Activated CD4-positive, alpha-beta T cell treated with anti-CD3 and anti-CD28 coated beads, Interleukin-2, amount 10 ng/mL, durations not matched to agents 7 days and 5 days (primary cell): ENCODE measurements at places on chromosomes 2 and 18.

GRCh38 chr2:239831861-239832489 lies 193.2 kb downstream of the NDUFA10 start:
- DNase-seq, result no peak

GRCh38 chr18:75341897-75342296 lies 85.6 kb downstream of the SMIM21 start:
- DNase-seq, result no peak

DNA sequence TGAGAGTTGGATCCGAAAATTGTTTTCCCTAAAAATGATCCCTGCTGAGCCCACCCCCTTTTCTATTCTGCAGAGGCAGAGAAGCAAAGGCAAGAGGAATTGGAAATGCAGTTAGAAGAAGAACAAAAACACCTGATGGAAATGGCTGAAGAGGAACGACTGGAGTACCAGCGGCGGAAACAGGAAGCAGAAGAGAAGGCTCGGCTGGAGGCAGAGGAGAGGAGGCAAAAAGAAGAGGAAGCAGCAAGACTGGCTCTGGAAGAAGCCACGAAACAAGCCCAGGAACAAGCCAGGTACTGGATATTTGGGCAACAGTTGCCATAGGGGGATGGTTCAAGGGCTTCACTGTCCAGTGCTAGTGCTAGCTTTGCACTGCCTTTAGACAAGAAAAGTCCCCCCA lies 41.7 kb downstream of the SUMO1 start:
- DNase-seq, result no peak

DNA sequence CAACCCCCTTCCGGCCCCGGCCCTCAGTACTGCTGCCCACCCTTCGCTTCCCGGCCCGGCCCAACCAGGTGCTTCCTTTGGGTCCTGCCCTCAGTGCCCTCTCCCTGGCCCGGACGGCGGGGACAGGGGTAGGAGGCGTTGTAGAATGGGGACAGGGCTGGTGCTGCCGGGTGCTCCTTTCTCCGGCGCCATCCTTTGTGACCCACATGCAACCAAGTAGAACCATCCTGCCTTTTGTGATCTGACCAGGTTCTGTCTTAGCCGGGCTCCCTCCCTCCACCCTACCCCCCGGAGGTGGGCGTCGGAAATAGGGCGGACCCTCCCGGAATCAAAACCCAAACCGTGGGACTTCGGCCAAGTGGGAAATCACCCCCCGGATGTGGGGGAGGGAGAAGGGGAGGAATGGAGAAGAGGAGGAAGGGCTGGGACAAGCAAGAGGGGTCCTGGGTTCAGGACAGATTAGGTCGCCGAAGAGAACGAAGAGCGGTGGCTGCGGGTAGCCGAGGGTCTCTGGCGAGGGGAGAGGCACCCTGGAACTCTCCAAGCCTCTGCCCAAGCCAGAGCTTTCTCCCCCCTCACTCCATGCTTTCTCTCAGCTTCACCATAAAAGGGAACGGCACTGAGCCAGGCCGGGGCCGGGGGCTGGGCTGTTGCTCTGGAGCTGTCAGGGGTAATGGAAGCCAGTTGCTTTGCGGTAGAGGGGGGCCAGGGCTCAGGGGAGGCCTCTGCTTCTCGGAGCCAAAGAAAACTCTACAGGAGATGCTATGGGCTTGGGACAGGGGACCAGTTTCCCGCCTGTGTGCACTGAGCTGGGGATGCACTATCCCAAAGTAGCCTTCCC lies 756 bp upstream of the OST4 start:
- no peak for DNase-seq

DNA sequence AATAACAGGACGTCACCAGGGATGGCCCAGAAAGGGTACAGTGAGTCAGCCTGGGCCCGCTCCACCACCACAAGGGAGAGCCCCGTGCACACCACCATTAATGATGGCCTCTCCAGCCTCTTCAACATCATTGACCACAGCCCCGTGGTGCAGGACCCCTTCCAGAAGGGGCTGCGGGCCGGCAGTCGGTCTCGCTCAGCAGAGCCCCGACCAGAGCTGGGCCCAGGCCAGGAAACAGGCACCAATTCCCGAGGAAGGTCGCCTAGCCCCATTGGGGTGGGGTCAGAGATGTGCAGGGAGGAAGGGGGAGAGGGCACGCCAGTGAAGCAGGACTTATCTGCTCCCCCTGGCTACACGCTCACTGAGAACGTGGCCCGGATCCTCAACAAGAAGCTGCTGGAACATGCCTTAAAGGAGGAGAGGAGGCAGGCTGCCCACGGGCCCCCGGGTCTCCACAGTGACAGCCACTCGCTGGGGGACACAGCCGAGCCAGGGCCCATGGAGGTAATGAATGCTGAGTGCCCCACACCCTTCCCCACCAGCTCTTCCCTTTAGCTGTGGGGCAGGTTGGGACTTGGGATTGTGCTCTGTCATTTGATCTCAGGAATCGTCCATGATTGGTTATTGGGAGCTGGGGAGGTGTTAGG lies 120.5 kb downstream of the MTCL1 start:
- DNase-seq, result no peak

GRCh38 chr2:58497168-58497567 lies 256.0 kb upstream of the FANCL start:
- DNase-seq, result no peak

GRCh38 chr2:176068419-176068832 lies 15.3 kb downstream of the EVX2 start:
- DNase-seq, result no peak

DNA sequence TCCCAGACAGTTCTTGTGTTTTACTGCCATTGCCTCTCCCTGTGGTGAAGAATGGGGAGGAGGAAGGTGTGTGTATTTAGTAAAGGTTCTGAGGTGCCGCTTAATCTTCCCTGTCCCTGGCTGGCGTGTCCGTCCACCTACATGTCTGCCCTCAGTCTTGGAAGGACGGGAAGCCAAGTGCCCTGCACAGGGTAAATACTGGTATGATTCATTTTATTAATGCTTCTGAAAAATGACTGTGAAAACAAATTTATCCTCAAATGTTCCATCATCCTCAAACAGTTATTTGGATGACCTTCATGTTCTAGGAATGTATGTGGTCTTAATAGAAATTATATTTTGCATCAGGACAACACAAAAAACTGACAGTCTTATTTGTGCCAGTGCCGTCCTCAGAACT lies 6.6 kb downstream of the EPAS1 start:
- no peak for DNase-seq

GRCh38 chr18:12599966-12600365 lies 57.9 kb downstream of the SPIRE1 start:
- no peak for DNase-seq

DNA sequence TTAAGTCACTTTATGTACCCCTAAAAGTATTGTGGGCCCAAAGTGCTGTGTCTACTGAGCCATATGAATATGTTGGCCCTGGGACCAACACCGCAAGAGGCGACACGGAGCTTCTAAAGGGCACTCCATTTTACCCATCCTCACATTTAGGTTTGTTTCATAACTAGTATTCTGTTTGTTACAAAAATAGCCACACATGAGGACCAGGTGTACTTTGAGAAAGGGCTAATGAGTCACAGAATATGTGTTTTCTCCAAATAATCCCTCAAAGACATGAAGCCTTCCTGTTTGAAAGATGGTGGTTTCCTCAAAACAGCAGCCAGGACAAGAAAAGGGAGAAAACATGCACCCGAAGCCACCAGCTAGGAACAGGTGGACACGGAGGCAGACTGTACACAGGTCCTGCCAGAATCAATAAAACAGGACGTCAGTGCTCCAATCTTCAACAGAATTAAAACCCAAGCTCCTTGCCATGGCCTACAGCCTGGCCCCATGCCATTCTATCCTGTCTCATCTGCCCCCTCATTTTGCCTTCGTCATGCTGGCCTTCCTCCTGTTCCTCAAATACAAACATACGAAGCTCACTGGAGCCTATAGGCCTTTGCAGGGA lies 21.8 kb upstream of the GRB14 start:
- no peak for DNase-seq

DNA sequence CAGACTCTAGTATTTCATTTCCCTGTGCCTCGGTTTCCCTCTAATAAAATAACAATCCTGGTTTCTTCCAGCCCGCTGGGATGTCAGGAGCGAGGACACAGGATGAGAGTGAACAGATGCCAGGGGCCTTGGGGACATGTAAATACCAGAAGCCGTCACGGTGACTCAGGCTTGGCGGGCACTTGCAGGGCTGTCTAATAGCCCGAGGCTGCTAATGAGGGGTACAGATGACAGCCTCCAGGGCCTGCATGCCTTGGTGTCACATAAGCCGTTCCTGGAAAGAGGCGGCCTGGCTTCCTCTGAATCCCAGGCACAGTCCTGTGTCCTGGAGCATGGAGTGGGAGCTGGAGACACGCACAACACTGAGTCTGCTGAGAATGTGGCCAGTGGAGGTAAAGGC lies 28.2 kb downstream of the HS1BP3 start:
- no peak for DNase-seq

GRCh38 chr18:25795213-25795612 lies 295.2 kb downstream of the SS18 start:
- no peak for DNase-seq

DNA sequence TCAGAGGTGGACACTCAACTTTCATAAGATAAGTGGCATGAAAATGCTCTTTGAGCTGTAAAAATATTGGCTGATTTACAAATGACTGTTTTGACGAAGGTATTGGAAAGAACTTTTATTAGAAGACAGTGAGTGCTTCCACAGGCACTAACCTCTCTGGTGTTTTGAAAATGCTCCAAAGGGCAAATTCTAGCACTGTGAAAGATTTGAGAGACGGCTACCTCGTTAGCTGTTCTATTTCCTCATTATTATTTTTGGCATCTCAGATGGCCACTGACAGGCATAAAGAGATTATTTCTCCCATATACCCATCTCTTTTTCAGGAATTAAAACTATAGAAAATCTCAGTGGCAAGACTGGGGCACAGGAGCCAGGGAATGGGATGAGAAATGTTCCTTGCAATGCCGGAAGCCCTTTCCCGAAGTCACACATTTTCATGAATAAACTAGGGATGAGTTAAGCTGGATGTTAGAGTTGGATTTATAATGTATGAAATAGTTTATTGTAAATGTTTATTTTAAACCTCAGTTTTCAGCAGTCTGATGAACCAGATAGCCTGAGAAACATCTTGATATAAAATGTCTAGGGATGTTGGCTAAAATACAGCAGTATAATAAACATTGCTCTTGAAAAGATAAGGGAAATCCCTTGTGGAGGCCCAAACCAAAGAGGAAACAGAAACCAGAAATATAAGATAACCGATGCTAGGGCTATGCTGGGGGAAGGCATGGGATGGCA lies 175.7 kb downstream of the ASB1 start:
- DNase-seq, result no peak

GRCh38 chr2:61443342-61444041 lies 27.4 kb downstream of the USP34 start:
- DNase-seq, result no peak

DNA sequence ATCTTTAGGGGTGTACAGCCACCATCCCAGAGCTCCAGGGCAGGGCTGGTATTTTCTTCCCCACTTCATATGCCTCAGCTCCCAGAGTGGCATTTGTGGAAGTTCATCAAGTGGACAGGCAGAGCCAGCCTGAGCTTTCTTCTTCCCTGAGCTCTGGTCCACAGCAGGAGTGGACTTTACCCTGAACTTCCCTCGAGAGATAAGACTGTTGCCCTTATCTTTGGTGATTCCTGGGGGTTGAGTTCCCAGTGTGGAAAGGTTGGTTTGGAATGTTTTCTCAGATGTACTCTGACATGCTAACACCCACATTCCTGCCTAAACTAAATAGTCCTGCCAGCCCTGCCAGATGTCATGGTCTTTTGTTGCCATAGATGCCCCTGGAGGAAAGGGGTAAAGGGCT lies 62.0 kb upstream of the LGALSL start:
- DNase-seq, result no peak

DNA sequence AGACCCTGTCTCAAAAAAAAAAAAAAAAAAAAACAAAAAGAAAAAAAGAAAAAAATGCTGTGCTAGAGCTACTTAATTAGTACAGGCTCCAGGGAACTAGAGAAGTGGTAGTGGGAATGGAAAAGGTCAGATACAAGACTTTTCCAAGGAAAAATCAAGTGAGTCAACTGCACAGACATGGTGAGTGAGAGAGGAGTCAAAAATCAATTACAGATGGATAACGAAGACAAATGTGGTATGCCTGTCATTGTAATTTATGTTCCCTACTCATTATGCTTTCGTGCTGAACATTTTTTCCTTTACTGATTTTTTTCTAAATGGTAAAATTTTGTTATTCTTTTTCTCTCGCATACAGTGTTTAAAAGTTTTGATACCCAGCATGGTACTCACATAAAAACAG lies 111.5 kb downstream of the MDH1 start:
- DNase-seq, result no peak

DNA sequence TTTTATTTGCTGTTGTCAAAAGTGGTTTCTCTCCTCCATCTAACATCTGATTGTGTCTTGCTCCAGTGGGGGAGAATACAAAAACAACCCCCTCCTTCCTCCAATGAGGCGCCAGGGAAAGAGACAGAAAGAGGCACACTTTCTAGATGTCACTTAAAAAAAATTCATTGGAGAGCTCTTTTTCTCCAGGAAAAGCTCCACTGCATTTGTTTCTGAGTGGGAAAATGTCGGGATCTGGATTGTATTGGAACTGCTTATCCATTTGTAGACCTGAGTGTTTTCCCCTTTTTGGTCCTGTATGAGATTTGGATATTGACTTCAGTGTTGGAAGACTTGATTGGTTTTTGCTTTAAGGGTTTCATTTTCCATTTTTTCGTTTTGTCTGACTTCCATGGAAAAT lies 995 bp downstream of the MBD5 start:
- no peak for DNase-seq

- DNase-seq, result no peak
Observed at GRCh38 chr18:37253394-37254235, 312.0 kb downstream of the CELF4 start.

DNA sequence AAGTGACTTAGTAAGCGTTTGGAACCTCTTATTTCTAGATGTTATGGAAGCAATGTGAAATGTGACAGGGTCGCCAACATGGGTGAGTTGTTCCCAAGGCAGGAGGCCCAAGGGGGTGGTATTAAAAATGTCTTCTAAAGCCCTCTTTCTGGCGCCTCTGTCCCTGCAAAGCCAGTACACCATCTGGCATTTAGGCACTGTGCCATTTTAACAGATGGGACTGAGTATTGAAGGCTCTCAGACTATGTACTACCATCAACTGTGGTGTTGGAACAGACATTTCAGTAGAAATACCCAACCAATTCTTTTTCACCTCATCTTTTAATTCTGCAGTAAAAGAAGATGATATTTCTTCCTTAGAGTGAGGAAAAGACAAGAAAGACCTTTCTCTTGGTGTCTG lies 384.5 kb upstream of the MMADHC start:
- no peak for DNase-seq

GRCh38 chr2:134943540-134943939 lies 24.9 kb downstream of the CCNT2 start:
- no peak for DNase-seq

- DNase-seq, result no peak
Observed at GRCh38 chr2:236605345-236605734, 35.7 kb downstream of the ACKR3 start.

GRCh38 chr2:159953136-159953823 lies 109.1 kb downstream of the PLA2R1 start:
- DNase-seq, result no peak
